ENCODE measurements at places on chromosomes 5 and 9.

- DNase-seq: no peak
These were observed 289.6 kb upstream of the ADAMTSL1 start for GRCh38 chr9:18184401-18184800.

DNA sequence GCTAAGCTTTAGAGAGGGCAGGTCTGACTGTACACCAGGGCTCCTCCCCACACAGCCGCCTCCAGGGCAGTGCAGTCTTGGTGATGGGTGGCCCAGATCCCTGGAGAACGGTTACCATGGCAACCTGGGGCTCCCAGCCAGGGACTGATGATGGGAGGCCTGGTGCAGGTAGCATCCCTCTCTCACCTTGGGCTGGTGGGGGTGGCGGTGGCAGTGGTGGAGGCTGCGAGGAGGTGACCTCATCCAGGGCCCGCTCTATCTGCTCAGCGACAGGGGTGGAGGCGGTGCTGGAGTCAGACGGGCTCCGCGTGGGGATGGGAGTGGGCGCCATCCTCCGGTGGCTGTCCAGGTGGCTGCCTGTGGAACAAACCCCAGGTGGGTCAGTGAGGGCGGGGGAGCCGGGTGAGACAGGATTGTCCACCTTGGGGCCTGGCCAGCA, 12.3 kb downstream of the PRR7 start:
- DNase-seq: no peak

- DNase-seq: no peak
These were observed 9.5 kb downstream of the MTRR start for GRCh38 chr5:7878381-7878873.

DNA sequence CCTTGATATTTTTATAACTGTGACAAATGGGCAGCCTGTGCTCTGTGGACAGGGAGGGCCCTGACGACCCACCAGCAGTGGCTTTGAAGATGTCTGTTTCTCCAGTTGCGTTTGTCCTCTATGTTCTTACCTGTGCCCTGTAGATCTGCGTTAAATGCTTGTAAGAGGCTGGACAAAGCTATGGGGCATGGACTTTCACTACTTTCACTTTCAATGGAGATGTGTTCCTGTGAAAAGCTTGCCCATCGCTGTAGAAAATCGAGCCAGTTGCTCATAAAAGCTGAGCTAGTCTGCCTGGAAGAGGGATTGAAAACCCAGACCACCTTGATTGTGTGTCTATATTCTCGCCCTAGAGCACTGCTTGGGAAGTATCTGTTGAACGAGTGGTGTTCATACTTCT, 74.1 kb downstream of the PSAT1 start:
- DNase-seq: no peak

GRCh38 chr9:106376689-106377088, 486.3 kb upstream of the ZNF462 start:
- no peak for DNase-seq

GRCh38 chr9:7229571-7229970, 471.8 kb downstream of the KDM4C start:
- DNase-seq: no peak

GRCh38 chr5:179278119-179278518, 67.1 kb downstream of the ADAMTS2 start:
- no peak for DNase-seq

DNA sequence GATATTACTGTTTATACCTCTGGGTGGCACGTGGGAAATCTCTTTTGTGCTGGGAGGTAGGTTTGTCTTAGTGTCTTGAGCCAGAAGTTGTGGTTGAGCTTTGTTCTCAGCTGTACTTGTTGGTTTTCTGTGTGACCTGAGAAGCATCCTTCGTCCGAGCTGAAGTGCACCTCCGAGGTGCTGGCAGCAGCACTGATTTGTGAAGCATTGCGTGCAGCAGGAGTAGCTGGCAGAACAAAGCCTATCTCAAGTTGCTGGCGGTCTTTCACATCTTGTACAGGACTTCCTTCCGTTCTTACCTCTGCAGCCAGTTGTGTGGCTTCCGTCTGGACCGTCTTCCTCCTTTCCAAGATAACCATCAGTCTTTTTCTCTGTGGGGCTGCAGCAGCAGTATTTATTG, 4.3 kb downstream of the PRRC2B start:
- DNase-seq: no peak

DNA sequence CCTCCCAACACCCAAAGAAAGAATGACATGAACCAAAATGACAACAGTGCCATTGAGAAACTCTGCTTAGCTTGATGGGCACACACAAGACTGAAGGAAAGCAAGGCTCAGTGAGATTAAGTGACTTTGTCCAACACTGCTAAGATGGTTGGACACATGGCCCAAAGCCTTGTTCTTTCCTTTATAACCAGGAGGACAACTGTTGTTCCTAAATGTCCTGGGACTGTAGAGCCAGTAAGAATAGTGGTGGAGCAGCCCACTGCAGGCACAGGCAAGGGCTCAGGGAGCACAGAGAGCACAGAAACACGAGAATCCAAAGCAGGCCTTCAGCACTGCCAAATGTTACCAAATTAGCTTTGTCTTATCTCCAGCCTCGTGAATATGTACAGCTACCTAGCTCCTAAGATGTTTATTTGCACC, 3.9 kb downstream of the ACTL7A start:
- DNase-seq: no peak

Measured in AG09319 (cell line).